ENCODE measurements at places on chromosomes 6 and 20.

GRCh38 chr6:2976571-2977085, 5.3 kb upstream of the SERPINB6 start:
- DNase-seq = no peak

DNA sequence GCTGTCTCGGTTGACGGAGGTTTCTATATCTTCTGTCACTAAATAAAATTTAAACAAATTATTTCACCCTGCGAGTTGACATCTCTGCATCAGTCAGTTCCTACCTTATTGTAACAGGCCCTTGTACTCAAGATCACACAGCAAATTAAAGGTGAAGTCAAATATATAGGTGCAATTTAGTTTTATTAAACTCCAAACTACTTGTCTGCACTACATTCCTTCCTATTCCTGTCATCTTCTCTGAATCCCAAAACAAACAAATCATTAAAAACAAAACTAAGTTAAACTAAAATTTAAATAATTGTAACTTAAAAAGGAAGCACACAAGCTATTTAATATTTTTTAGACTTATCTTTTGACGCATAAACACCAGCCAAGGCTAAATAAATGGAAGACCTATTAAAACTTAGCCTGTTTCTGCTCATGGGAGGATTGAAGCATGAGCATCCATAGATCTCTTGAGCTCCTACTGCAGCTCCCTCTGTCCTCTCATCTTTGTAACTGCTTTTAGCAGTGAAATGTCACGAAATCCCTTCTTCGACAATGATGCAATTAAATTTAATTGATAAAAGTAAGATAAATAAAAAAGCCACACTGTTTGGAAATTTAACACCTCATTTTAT, 1152.3 kb upstream of the GJE1 start:
- DNase-seq = no peak

- DNase-seq = no peak
These were observed 71.6 kb upstream of the DST start for GRCh38 chr6:56714273-56714672.

- DNase-seq = no peak
These were observed 354.5 kb upstream of the SYNCRIP start for GRCh38 chr6:85997206-85997605.

- no peak for DNase-seq
These were observed 44.0 kb upstream of the RNGTT start for GRCh38 chr6:89007209-89008000.

DNA sequence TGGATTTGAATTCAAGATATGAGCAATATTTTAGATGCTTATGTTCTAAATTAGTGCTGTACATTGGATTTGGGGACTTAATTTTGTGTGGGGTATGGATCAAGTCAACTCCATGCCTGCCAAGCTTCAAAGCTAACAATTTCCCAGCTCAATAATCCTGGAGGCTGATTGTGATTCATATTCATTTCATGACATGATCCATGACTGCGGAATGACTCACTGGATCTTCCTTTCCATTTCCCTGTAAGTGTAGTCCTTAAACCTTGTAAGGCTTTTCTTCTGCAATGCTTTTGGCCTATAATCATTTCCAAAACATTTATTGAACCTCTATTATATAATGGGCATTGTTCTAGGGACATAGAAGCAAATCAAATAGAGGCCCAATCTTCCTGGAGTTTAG, 44.7 kb upstream of the CCN2 start:
- DNase-seq = no peak

DNA sequence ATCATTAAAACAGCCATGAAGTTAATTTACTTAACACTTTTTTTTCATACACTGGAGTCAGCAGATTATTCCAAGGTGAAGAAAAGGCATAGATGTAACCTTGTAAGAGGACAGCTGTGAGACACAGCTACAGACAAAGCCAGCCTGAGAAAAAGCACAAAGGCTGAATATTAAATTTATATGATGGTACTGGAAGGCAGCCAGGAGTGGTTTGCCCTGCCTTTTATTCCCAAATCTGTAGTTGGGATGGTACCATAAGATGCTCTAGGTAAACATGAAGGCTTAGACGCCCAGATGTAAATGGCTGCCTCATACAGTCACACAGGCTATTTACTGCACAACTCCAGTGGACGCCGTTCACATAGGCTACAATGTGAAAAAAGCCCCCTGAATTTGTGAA, 42.1 kb upstream of the LOC128125822 start:
- DNase-seq = no peak

GRCh38 chr6:98842342-98843180, 8.2 kb downstream of the POU3F2 start:
- peak; percentile 33 for DNase-seq

GRCh38 chr6:27280540-27281000, 31.5 kb downstream of the POM121L2 start:
- DNase-seq = no peak

All from globus pallidus (tissue), 1 donor.